ENCODE measurements at places on chromosomes 12 and 14. TPM values are rescaled to one million over a fixed set of nuclear protein-coding genes. Genes with fewer than 3 reads are reported as not detected.

- DNase-seq, result no peak
Observed at GRCh38 chr12:9237286-9237685, 29.1 kb upstream of the PZP start.

GRCh38 chr14:67385120-67385519, 25.0 kb downstream of the EIF2S1 start:
- DNase-seq, result no peak

GRCh38 chr12:26279091-26279490, 83.7 kb downstream of the SSPN start:
- no peak for DNase-seq

- no peak for DNase-seq
Observed at GRCh38 chr14:35138585-35138984, 16.2 kb downstream of the PRORP start.

GRCh38 chr12:75437564-75437963, 43.0 kb upstream of the GLIPR1 start:
- DNase-seq, result no peak

DNA sequence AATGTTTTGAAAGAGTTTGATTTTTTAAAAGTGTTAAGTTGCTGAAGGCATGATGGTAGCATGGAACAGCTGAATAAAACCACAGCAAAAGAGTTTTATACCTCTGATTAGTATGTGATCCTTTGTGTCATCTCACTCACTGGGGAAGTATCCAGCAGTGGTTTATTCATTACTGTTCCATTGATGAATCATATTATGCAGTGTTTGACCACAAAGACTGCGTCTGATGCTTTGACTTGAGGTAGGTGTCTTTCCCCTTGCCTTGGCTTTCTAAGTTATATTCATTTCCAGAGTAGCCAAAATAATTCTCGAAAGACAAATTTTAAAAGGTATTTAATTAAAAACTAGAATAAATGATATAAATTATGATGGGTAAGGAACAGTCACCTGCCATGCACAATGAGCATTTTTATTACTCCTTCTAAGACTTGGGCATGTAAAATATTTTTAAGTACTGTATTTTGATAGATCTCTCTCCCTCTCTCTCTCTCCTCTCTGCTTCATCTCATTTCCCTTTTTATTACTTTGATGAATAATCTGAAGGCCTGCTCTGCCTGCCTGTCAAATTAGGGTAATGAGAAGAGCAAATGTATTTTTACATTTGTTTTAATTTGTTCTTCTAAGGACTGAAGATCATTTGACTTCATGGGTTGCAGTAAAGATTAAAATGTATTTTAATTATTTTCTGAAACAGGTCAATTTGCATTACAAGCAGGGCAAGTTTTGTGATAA, 164.9 kb downstream of the NAV3 start:
- DNase-seq, result no peak

Gene KRT7
- 14.7 TPM for total RNA-seq

GRCh38 chr12:6852651-6853354, 853 bp downstream of the USP5 start:
- no peak for DNase-seq

- DNase-seq, result no peak
Observed at GRCh38 chr12:26028953-26029735, 70.7 kb downstream of the RASSF8 start.

GRCh38 chr12:39647383-39647782, 27.8 kb upstream of the ABCD2 start:
- no peak for DNase-seq
